Activated CD8-positive, alpha-beta memory T cell treated with anti-CD3 and anti-CD28 coated beads for 4 hours (primary cell): ENCODE measurements at places on chromosomes 2 and 18.
A peak's percentile ranks its signal among the peaks of the same experiment; 100 is the strongest.

DNA sequence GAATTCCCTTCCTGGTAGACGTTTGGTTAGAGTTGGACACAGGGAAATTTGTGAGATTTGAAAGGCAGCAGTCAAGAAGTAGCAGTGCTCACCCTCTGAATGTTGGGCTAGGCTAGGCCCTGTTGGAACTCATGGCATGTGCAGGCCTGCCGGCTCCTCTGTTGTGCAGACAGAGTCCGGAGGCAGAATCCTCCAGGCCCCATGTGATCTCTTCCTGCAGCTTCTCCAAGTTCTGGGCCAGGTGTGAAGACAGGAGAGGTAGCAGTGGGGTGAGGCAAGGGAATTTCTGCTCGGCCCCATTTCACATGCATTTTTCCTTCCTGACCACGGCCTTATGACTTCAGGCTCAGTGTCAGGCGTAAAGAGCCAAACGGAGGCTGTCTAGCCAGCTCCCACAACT is 36.9 kb upstream of the RAB31 start:
- DNase-seq = no peak

GRCh38 chr18:76442413-76443171 is 52.5 kb downstream of the ZNF516 start:
- DNase-seq = no peak

GRCh38 chr2:39403311-39403710 is 33.8 kb downstream of the MAP4K3 start:
- DNase-seq = no peak

DNA sequence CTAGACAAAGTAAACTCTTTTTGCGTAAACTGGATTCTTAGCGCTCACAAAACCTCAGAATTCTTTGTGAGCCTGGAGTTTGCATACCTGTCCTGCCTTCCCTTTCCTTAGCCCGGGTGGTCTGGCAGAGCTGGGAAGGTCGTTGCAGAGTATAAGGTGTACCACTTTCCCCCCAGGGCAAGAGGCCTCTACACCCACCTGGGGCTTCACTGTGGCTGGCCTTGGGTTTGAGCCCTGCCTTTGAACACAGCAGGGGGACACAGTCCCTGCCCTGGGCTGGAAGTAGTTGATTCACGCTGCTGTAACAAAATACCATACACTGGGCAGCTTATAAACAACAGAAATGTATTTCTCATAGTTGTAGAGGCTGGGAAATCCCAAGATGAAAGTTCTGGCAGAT is 133.9 kb downstream of the B3GNT2 start:
- no peak for DNase-seq

- no peak for DNase-seq
Measured at GRCh38 chr2:111143107-111143842, 22.6 kb downstream of the BCL2L11 start.

DNA sequence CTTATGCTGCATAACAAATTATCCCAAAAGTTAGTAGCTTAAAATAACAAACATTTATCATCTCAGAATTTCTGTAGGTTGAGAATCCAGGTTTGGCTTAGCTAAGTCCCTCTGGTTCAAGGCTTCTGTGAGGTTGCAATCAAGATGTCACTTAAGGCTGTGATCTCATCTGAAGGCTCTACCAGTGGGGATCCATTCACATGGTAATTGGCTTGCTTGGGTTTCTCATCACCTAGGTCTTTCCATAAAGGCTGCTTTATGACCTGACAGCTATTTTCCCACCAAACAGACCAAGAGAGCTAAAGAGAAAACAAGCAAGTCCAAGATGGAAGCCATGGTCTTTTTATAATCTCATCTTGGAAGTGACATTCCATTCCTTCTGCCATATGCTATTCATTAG is 137.3 kb downstream of the DTNA start:
- DNase-seq = no peak

DNA sequence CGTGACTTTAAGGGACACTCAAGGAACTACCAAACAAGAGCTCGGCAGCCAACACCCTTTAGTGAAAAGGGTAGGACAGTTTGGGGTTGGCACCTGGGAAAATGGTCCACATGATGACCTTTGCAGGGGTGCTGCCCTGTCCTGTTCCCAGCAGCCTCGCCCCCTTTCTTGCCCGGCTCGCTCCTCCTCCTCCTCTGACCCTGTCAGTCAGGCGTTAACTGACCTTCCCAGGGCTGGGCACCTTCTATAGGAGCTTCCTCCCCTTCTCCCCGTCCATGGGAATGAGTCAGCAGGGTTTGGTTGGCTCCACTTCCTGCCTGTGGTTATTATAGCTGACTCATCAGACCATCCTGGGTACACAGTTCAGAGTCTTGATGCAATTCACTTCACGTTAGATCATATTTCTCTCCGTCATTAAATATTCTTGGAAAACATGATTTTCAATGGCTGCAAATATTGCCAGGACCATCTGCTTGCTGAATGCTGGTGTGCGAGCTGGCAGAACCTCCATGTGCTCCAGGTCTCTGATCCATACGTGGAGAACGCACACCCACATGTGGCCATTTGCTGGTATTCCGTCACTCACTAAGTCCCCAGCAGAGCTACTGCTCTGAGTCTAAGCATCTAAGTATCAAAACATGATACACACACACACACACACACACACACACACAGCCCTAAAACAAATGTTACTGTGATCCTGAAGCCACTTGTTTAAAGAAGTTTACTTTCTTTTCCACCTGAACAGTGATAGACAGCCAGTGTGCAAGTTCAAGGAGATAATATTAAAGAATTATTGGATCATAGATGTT is 185.0 kb downstream of the ANAPC1 start:
- DNase-seq = peak; percentile 49

DNA sequence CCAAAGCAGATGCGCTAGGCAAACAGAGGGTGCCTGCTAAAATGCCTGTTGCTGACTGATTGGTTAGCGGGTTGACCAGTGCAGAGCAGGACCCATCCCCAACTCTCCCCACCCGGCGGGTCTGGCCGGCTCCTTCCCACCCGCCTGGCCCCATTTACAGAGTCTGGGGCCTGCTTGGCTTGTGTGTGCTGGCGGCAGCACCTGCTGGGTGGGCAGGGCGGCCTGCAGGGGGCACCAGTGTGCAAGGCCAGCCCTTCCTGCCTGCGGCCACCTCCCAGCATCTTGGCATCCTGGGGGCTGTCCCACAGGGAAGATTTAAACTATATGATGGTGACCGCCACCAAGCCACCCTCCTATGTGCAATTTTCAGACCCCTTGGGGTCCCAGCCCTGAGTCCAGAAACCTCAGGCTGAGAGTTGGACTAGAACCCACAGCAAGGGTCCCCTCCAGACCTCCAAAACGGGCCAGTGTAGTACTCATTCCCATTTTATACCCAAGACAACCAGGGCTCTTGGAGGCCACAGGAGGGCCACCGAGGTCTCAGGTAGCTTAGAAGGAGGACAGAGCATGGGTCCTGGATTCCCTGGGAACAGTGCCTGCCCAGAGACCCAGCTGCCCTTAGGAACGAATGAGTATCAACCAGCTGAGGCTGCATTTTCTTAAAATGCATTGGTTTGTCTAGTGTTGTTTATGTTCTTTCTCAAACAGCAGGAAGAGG is 173.6 kb downstream of the SMAD7 start:
- peak; percentile 42 for DNase-seq

GRCh38 chr18:34494359-34494696 is 215.8 kb upstream of the DTNA start:
- DNase-seq = no peak

GRCh38 chr2:240383871-240384700 is 51.4 kb upstream of the GPC1 start:
- no peak for DNase-seq

- DNase-seq = no peak
Measured at GRCh38 chr2:94970353-94970752, 55.2 kb upstream of the MAL start.

DNA sequence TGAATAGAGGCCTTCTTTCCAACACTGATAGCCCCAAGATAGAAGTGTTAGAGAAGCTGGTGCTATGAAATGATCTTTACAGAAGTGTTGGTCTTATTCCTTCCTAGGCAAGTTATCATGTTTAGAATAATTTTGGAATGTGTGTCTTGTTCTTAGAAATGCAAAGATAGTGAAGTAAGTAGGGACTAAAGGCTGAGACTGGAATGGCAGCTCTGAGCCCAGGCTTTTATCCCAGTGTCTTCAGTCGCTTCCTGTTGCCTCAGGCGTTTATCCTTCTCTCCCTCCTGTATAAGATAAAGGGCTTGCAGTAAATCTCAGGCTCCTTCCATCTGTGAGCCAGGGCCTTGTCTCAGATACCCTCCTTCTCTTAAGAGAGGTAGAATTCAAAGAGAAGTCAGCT is 218.1 kb downstream of the TPGS2 start:
- no peak for DNase-seq

- no peak for DNase-seq
Measured at GRCh38 chr2:62362561-62362960, 143.4 kb downstream of the TMEM17 start.

DNA sequence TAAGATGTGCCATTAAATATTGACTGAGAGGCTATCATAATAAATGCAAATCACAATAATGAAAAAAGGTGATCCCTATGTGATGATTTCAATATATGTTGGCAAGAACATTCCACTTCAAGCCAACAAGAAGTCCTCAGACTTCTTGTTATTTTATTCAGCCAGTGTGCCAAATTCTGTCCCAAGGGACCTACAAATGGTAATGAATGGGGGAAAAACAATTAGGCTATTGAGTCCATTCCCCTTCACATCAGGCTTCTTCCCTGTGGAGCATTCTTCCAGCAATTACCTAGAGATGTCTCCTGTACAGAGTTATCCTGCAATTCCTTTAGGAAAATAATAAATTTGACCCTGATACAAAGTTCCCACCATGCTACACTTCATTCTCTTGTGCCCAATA is 144.4 kb downstream of the PIEZO2 start:
- DNase-seq = no peak

GRCh38 chr18:45522371-45522770 is 92.9 kb upstream of the SLC14A2 start:
- DNase-seq = no peak

- no peak for DNase-seq
Measured at GRCh38 chr2:220502539-220502938, 875.1 kb downstream of the SLC4A3 start.

DNA sequence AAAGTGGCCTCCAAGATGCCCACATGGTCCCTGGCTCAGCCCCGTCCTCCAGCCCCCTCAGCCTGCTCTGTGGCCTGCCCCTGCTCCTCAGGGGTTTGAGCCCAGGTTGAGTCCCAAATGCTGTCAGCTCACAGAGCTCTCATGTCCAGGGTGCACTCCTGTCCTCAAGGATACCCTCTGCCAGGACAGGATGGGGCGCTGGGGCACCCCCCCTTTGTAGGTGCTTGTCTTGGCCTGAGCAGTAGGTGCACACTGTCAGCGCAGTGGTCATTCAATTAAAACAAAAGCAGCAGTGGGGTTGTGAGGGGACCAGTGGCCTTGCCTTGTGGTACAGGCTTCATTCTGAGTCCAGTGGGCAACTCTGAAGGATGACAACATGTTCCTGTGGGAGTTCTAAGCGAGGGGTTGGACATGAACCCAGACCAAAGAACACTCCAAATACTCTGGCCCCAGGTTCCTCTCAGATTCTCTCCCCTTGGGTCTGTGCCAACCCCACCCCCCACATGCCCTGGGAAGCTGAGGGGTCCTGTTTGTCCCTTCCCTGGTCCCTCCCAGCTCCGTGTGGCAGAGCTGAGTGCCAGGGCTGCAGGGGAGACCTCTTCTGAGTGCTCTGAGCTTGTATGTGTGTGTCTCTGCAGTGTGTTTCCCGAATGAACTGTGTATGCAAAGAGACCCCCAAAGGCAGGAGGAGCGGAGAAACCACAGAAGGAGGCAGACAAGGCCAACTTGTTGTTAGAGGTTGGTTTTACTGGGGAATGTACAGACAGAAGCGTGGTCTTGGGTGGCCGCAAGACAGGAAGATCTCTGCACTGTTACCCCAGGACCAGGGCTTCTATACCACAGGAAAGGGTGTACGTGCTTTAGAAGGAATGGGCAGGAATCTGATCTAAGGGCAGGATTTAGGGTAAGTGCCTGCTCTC is 155.6 kb upstream of the HS6ST1 start:
- DNase-seq = no peak

- DNase-seq = no peak
Measured at GRCh38 chr2:126916744-126917143, 18.1 kb downstream of the TEX51 start.

DNA sequence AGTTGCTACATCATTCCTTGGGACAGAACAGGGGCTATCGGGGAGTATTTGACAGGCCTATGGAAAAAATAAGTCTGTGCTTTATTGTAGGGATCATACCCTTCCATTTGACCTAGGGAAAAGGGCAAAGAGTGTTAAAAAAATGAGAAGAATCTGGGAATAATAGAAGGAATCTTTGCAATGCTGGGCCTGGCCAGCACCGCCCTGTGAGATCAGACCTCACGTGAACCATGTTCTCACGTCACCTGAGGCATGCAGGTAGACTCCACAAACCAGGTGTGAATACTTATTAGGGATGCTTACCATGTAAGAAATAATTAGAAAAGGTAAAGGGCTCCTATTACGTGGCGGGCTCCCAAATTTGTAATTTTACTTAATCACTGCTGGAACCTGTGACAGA is 177.5 kb upstream of the GATA6 start:
- DNase-seq = no peak

DNA sequence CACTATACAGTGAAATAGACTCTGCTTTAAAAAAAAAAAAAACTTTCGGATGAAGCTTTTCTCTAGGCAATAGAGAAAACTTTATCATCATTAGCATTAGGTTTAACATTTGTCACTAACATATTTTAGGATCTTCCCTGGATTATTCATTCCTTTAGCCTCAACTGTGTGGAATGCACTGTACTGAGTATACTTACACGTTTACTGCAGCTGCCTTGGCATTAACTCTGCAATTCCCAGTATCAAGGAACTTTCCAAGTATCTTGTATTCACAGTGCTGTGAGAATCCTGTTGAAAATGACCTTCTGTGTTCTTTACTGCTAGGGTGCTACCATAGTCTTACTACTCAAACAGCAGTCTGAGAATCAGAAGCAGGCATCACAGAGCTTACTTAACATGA is 328.2 kb upstream of the COL3A1 start:
- DNase-seq = no peak

DNA sequence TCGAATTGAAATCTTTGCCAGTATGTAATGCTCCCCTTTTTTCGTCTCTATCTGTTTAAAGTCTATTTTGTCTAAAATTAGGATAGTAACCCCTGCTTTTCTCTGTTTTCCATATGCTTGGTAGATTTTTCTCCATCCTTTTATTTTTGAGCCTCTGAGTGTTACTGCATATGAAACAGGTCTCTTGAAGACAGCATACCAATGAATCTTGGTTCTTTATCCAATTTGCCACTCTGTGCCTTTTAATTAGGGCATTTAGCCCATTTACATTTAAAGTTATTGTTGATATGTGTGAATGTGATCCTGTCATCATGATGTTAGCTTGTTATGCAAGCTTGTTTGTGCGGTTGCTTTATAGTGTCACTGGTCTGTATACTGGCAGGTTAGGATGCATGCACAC is 490.8 kb upstream of the VWC2L start:
- DNase-seq = no peak

GRCh38 chr2:26559044-26559405 is 81.1 kb upstream of the OTOF start:
- DNase-seq = no peak

DNA sequence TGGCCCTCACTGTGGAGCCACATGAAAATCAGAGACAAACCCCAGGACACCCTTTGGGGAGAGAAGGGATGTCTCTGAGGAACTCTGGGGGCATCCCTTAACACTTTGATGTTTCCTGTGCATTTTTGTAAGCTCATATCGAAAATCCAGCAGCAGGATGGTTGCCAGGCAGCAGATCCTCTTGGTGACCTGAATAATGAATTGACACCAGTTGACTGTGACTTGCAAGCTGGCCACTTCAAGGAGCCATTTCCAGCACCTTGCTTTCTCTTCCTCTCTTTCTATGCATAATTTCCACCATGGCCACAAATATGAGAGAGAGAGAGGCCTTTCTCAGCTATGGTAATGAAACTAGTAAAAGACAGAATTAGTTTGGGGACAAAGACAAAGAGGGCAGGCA is 91.7 kb downstream of the NRP2 start:
- DNase-seq = no peak
